ENCODE measurements at places on chromosomes 5 and 9.

DNA sequence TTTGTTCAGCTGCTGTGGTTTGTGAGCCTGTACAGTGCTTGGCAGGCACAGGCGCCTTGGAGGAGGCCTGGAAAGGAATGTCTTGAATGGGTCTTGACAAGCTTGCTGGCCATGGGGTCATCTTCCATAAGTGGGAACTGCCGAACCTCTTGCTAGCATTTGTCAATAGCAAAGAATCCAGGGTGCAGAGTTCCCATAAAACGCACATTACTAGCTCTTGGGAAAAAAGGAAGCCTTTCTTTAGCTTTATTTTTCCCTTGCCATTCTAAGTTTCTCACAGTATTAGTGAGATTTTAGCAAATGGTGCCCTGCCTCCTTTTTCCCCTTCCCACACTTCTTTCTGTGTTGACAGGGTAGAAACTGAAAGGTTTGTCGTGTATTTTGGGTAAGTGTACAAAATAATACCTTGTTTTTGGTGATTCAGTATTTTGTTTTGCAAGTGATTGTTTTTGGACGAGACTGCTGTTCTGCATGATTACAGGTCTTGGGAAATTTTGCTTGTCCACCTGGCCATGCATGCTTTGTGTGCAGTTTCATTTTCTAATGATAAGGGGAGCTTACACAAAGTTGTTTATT lies 82.0 kb downstream of the ADGRV1 start:
- no peak for DNase-seq

DNA sequence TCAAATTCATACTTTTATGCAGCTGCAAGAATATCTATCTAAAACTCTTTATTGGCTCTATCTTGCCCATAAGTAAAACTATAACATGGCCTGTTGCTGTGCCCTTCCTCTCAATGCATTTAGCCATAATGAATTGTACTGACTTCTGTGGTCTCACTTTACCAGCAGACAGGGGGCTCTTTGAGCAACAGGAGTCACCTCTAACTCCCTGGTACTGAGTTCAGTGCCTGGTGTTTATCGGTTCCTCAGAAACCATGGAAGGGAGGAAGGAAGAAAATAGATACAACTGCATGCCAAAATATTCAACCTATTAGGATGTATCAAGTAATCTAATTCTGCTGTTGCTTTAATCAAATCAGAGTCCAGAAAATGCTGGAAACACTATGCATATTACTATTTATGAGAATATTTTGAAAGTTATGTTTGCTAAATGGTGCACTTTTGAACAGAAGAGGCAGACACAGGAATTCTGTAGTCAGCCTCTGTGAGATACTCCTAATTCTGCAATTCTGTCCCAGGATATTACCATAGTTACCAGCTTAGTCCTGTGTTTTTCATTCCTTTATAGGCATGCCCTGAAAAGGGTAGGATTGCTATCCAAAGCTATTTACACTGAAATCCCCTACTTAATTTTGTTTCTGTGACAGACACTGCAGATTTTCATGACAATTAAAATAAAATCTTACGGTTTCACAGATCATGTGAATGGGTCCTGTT lies 89.8 kb downstream of the CD180 start:
- no peak for DNase-seq

GRCh38 chr5:71631070-71631469 lies 43.9 kb downstream of the MCCC2 start:
- no peak for DNase-seq

DNA sequence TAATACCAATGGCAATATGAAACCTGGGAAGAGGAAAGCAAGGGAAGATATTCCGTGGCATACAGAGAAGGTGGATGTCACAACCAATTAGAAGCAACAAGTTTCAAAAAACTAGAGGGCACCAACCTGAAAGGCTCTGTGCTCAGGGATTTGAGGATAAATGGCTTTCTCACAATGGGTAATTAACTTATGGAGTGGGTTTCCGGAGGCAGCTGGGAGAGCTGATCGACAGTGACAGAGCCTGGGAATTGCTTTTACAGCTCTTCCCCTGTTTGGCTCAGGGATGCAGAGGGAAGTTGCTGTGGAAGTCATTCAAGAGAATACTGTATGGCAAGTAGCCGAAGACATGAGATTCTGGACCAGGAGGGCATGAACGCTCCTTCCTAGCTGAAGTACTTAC lies 237.0 kb downstream of the KIF4B start:
- DNase-seq, result no peak

- no peak for DNase-seq
Observed at GRCh38 chr5:56585461-56585860, 229.9 kb upstream of the MAP3K1 start.

DNA sequence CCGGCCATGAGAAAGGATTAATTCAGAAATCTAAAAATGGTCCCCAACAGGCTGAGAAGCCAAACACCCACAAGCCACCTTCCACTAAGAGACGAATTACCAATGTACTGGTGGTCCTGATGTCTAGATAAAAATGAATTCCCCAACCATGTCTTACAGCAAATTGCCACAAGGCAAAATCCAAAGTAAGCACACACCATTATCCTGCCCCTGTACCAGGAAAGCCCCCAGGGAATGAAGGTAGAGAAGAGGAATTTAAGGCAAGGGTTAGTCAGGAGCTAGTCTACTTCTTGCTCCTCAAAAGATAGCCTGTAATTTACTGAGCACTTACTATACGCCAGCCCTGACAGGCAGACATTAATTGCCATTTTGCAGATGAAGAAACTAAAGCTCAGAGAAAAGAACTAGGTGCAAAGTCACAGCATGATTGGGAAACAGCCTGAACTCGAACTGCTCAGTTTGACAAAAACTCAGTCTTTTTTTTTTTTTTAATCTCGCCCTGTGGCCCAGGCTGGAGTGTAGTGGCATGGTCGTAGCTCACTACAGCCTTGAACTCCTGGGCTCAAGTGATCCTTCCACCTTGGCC lies 64.3 kb downstream of the RAPGEF1 start:
- DNase-seq, result no peak

- DNase-seq, result no peak
Observed at GRCh38 chr9:85700330-85700729, 41.4 kb downstream of the AGTPBP1 start.

- no peak for DNase-seq
Observed at GRCh38 chr9:78605041-78606000, 308.4 kb downstream of the PSAT1 start.

DNA sequence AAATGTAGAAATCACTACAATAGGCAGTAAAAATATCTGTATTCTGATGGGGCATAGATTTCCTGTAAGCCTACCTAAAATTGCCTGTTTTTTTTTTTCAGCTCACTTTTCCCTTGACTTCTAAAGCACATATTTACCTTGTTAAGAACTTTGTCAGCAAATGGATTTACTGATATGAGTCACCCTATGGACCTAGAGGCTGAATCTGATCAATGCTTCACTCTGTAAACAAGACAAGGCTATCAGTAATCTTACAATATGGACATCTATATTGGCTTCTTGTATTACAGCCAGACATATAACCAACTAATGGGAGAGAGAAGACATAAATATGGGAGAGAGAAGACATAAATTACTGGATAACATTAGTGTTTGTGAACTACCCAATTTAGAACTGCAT lies 792.7 kb upstream of the CHD1 start:
- DNase-seq, result no peak

Measured in posterior vena cava (tissue), 2 donors.